ENCODE measurements at places on chromosomes 3 and 15.

- no peak for DNase-seq
Observed at GRCh38 chr3:187737006-187737367, 8.3 kb downstream of the BCL6 start.

DNA sequence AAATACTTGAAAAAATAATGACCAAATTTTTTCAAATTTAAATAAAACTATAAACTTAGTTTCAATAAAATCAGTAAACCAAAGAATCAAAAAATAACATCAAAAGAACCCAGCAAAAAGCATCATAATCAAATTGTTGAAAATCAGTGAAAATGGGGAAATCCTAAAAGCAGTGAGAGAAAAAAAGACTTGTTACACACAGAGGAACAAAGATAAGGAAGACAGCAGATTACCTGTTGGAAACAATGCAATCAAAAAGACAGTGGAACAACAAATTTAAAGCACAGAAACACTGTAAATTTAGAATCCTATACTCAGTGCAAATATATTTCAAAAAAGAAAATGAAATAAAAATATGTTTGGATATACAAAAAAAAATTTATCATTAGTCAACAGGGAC lies 156.2 kb upstream of the LMCD1 start:
- no peak for DNase-seq

DNA sequence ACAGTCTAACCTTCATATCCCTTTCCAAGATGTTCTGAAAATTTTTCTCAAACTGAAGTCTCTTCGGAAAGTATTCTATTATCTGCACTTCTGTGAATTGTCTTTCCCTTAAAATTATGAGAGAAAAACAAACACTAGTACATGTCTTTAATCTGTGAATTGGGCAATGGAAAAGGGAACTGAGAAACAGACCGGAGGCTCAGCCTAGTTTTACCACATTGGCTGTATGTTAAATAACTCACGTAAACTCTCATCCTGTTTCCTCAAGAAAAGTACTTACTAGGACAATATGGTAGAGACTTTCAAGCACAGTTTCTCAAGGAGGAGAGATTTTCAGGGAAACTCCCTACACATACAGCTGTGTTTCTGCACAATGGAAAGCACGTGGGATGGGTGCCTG lies 982.2 kb upstream of the SEMA6D start:
- DNase-seq = no peak

- no peak for DNase-seq
Observed at GRCh38 chr15:56028430-56028829, 35.0 kb upstream of the NEDD4 start.

GRCh38 chr3:127455541-127456450 lies 134.7 kb downstream of the TPRA1 start:
- peak; percentile 73 for DNase-seq

DNA sequence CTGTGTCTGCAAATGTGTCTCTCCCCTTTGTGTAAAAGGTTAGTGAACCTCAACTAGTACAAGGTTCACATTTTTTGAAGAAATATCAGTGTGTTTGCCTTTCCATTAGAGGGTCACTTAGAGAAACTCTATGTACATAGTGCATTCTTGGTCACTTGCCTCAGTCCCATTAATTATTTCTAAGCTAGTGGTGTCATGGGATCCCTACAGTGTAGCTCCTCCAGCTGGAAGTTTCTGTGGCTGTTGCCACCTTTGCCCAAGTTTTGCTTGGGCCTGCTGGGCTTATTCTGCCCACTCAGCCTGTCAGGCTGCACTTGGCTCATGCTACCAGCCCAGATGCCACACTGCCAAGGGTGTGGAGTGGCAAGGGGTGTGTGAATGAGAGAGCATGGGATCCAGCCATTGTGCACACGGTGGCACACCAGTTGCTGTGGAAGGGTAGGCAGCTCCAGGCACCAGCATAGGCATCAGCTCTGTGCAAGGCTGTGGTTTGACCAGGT lies 161.7 kb downstream of the ARPP21 start:
- no peak for DNase-seq

- no peak for DNase-seq
Observed at GRCh38 chr3:42118762-42119361, 27.7 kb downstream of the TRAK1 start.

GRCh38 chr3:129184396-129184657 lies 631 bp upstream of the CNBP start:
- DNase-seq = no peak

DNA sequence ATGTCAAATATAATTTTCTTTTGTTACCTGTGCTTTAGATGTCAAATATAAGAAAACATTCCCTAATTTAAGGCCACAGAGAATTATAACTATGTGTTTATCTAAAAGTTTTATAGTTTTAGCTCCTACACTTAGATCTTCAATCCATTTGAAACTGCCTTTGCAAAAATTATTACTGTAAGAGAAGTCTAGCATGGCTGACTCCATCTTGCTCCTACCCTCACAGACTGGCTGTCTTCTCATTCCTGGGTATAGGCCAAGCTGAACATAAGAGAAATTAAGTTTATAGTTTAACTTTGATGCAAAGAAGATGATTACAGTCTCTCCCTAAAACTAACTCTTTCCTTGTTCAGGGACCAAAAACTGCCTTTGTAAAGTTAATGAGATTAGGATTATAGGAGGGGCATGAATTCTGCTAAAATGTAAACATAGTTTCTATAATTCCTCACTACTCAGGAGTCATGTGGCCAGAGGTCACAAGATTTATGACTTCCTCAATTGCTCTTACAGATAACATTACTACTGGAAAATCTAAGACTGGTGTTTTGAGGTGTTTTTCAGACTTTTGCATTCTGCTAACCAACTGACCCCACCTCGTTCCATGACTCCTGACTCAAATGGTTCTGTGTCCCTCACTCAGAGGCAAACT lies 184.0 kb downstream of the BCHE start:
- no peak for DNase-seq

DNA sequence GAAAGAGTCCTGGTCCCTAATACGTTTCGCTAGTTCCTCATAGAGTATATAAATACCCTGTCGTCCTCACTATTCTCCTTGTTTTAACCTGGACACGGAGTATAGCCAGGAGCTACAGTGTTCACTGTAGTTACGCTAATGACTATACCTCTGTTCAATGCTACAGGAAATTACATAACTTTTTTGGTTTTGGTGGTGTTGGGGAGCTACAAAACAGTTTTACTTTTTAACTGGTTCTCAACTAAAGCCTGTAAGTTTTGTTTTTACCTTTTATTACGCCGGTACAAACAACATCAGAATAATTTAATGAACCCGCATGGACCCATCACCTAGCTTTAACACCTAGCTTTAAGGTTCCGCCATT lies 1.5 kb downstream of the LMLN start:
- DNase-seq = no peak

GRCh38 chr3:68088216-68088615 lies 433.8 kb upstream of the SUCLG2 start:
- no peak for DNase-seq

GRCh38 chr15:61229883-61230180 lies 730 bp upstream of the RORA start:
- no peak for DNase-seq

DNA sequence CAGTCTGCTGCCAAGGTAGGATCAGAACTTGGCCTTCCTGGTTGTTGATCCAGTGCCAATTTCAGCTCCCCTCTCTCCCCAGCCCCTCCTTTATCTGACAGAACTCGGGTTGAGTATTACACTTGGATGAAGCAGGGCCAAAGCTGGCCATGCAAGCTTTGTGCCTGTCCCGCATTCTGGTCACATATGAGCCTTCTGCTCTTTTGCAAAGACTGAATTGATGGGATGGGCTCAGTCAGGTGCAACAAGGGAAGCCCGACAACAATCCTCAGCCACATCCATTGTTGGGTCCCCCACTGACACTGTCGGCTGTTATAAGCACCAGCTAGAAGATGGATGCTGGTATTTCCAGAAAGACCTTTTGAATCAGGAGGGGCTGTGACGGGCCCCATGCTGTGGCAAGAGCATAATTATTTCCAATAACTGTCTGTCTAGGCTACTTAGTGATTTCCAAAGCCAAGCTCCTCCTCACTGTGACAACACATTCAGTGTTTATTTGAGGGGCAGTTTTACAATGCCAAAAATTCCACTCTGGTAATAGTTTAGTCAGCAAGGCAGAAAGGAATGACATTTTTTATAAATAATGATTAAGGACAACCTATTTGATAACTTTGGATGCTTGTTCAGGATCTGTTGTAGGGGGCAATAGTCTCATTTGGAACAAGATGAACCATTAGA lies 146.8 kb upstream of the FRMD4B start:
- DNase-seq = no peak

GRCh38 chr3:32703491-32703972 lies 18.5 kb downstream of the CNOT10 start:
- DNase-seq = no peak

DNA sequence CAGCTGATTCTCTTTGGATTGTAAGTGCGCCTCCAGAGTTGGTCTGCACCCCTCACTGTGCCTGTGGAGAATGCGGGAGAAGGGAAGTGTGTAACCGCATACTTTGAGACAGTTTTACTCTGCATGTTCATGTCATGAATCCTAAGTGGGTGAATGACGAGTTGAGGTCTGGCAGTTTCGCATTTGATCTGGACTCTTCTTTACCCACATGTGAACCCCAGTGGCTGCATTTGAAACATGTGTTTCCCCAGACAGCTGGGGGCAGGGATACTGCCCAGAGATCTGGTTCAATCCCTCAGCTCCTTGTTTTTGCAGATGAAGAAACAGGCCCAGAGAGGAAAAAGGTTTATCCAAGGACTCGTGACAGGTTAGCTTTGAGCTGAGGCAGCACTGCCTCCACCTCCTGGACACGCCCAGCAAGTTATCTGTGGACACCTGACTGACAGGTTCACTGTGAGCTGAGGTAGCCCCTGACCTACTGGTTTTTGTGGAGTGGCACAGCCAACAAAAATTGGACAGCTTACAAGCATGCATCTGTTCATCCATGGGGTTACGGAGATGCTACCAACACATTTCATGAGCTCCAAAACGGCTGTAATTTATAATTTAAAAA lies 207.3 kb downstream of the XXYLT1 start:
- peak; percentile 10 for DNase-seq

GRCh38 chr3:117114517-117115265 lies 405.1 kb downstream of the TUSC7 start:
- no peak for DNase-seq

DNA sequence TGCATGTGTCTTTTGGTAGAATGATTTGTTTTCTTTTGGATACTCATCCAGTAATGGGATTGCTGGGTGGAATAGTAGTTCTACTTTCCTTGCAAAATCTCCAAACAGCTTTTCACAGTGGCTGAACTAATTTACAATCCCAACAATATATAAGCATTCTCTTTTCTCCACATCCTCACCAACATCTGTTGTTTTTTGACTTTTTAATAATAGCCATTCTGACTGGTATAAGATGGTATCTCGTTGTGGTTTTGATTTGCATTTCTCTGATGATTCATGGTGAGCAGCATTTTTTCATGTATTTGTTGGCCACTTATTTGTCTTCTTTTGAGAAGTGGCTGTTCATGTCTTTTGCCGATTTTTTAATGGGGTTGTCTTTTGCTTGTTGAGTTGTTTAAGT lies 55.8 kb downstream of the ST8SIA2 start:
- DNase-seq = no peak

DNA sequence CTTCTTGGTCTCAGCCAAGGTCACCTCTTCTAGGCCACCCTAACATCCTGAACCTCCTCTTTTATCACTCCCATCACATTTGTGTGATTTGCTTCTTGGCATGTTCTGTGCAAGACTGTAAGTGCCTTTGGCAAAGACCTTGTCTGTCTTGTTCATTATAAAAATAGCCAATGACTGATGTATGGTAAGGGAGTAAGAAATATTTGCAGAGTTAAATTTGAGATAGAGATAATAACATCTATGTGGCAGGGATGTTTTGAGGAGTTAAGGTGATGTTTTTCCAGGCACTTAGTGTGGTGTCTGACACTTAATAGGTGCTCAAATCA lies 202.3 kb downstream of the CADPS start:
- DNase-seq = no peak

DNA sequence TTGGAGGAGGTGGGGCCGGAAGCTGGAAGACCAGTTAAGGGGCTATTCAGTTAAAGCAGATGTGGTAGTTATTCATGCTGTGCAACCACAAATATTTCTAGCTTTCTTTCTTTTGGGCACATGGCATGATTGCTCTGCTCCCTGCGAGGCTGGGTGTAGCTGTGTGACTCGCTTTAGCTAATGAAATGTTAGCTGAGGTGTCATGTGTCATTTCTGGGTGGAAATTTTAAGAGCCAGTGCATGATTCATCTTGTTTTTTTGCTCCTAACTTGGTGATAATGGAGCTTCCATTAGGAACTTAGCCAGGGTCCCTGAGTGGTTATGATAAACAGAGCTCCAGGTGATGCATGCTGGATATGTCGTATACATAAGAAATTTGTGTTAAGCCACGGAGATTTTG lies 300.6 kb downstream of the SATB1 start:
- DNase-seq = no peak

DNA sequence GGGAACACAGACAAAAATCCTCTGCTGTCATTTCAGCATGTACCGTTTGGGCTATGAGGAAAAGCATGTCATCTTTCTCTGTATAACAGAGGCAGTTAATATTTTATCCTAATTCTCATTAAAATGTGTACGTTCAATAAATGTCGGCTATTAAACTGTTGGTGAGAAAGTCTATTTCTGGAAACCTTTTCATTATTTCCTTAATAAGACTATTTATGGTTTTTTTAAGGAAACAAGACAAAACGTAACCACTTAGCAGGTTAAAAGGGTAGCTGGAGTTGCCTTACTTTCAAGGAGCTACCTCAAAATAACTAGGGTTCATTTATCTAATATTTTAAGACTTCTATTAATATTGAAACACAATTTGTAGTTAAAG lies 1.8 kb upstream of the STT3B start:
- no peak for DNase-seq

DNA sequence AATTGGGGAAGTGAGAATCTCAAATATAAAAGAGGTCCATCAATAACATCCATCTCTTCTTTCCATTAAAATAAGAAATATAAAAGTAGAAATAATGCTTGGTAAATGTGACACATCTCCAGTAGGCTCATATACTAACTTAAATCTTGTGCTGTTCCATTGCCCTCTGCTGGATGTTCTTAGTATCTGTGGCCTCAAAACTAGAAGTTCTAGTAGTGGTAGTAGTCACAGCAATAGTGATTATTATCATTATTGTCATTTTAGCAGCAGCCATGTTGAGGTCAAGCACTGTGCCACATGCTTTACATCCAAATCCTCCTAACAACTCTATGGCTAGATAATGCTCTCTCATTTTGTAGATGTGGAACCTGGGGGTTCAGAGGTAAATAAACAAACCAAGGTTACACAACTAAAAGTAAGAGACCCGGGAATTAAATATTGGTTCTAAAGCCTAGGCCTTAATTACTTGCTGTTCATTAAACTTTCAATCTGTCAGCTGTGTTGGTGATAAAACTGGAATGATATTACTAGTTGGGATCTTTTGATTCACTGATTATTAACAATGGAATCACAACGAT lies 20.2 kb upstream of the BTLA start:
- DNase-seq = no peak

- DNase-seq = peak; percentile 50
Observed at GRCh38 chr15:80777137-80777536, 2.0 kb upstream of the CEMIP start.

- DNase-seq = no peak
Observed at GRCh38 chr15:58277333-58277732, 139.2 kb downstream of the AQP9 start.
